Pancreas (tissue), 10 donors: ENCODE measurements at places on chromosomes 11 and 22. TPM values are rescaled to one million over a fixed set of nuclear protein-coding genes. Genes with fewer than 3 reads are reported as not detected.

The DYNC2H1 gene
- 8.8 TPM for polyA plus RNA-seq

The NAV2 gene
- 10.7 TPM for polyA plus RNA-seq

The OR52I1 gene
- not detected for polyA plus RNA-seq

The PAAF1 gene
- polyA plus RNA-seq, result 8.0 TPM

The KCNK4 gene
- not detected for polyA plus RNA-seq

The ZBTB16 gene
- 41.3 TPM for polyA plus RNA-seq

The OR8D4 gene
- polyA plus RNA-seq, result not detected

The BEST1 gene
- polyA plus RNA-seq, result 1.7 TPM

The MS4A7 gene
- 1.9 TPM for polyA plus RNA-seq

The LSP1 gene
- 8.6 TPM for polyA plus RNA-seq

The RASD2 gene
- polyA plus RNA-seq, result 0.57 TPM

The FBXO7 gene
- 57.0 TPM for polyA plus RNA-seq

The MUC6 gene
- 239 TPM for polyA plus RNA-seq

The PHOX2A gene
- 0.61 TPM for polyA plus RNA-seq
